Activated naive CD4-positive, alpha-beta T cell treated with anti-CD3 and anti-CD28 coated beads, Interleukin-2, amount 50 U/mL, for 72 hours (primary cell): ENCODE measurements at places on chromosomes 2 and 18. TPM values are rescaled to one million over a fixed set of nuclear protein-coding genes. Genes with fewer than 3 reads are reported as not detected.

Gene FEV
- not detected for total RNA-seq

Gene DNAJC5G
- total RNA-seq = not detected

Gene ZNF385B
- total RNA-seq = not detected

Gene ALPG
- not detected for total RNA-seq

Gene ASAP2
- 1.0 TPM for total RNA-seq

Gene LBX2
- 0.36 TPM for total RNA-seq

Gene GALNT5
- 0.10 TPM for total RNA-seq

Gene PROC
- total RNA-seq = not detected

Gene IL1RL1
- total RNA-seq = 0.74 TPM

Gene STAT4
- 56.5 TPM for total RNA-seq

Gene FAM124B
- total RNA-seq = 0.45 TPM

Gene CELF4
- not detected for total RNA-seq

DNA sequence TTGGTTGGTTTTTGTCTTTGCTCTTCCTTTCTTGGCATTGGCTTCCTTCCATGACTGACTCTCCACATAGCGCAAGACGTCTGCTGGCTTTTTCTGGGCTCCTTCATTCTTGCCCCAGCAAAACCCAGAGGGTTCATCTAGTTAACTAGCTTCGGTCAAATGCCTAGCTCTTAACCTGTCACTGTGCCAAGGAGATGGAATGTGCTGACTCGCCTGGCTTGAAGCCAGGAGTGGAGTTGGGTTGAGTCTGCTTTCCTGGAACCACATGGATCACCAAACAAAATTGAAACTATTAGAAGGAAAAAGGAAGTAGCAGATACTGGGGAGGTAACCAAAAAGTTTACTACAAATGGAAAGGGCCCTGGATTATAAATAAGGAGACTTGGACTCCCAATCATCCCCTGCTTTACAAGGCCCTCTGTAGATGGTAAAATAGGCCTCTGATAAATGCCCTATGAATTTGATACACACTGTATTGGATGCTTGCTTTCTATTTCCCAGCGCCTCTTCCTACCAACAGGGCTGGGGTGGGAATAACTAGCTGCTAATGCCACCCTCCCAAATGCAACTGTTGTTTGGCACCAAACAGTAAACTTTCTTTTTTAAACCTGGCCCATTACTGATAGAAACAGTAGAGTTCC, 11.3 kb downstream of the MALT1 start:
- DNase-seq = no peak

DNA sequence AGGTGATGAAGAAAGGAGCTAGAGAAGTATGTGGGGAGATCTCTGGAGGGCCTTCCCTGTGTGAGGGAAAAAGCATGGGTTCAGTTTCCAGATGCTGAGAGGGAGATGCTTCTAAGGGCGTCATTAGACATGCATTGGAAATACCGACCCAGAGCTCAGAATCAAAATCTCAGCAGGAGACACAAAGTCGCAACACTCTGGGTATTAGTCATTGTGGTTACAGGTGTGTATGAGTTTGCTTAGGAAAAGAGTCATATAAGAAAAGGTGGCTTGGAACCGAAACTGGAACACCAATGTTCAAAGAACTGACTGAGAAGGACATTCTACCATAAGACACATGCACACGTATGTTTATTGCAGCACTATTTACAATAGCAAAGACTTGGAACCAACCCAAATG, 477.1 kb downstream of the FBXO15 start:
- no peak for DNase-seq

DNA sequence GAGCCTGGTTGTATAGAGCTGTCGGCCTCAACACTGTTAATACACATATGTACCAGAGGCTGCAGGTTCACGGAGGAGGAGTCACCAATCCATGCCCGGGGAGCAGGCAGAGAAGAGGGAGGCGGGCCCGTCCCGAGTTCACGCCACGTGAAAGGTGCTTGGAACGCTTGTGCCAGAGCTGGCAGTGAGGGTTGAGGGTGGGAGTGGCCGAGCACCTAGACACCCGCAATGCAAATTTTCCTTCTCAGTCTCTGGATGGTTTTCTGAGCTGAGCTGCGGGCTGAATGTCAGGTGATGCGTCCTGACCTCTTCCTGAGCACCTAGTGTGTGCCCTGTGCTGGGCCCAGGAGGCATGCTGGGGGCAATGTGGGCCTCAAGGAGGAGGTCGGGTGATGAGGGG, 52.2 kb downstream of the ODC1 start:
- DNase-seq = no peak

DNA sequence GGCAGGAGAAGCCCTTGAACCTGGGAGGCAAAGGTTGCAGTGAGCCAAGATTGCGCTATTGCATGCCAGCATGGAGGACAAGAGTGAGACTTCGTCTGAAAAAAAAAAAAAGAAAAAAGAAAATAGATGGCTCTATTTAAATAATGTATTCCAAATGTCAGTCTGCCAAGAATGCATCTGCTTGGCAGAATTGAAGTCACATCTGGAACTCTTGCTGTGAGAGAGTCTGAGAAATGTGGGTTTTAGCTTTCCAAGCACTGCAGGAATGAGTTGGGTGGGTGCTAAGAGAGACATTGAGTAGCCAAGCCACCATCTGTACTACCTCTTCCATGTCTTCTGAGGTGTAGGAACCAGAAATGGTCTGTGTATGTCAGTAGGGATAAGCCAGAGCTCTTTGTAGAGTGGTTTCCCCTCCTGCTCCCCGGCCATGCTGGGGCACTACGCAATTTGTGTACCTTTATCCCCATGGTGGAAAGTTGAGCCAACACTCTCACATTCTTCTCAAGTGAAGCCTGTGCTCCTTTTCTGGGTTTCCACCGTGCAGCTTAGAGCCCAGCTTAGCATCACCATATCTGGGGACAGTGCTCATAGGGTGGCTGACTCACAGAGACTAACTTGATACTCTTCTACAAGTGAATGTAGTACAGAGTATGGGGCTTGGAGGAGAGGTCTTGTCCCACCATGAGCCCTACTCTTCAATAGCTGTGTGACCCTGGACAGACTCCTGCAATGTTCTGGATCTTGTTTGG, 25.3 kb downstream of the IL1F10 start:
- DNase-seq = no peak

DNA sequence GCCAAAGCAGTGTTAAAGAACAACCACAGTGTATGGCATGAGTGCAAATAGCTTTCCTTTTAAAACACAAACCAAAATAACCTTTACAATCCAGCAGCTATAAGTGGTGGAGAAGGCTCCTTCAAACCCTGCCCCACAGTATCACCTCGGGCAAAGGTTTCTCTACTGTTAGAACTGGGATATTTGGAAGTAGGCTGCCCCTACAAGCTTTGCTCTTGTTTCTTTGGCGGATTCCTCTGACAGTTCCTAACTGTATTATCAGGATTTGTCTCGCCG, 214.8 kb downstream of the ZNF521 start:
- no peak for DNase-seq

DNA sequence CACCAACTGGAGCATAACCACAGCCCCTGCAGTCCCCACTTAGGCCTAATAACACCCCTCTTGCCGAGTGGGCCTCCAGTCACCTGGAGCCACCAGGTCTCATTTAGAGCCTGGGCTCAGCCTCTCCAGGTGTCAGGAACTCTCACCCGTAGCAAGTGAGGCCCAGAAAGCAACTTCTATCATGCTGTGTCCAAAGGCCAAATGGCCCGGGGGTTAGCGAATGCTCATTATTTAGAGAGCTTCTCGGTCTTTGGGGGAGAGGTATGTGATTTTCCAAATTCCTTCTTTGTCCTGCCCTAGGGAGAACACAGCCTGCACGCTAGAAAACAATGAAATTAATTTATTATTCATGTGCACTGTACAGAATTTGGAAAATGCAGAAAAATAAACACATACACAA, 109.9 kb upstream of the PTPRM start:
- DNase-seq = no peak

DNA sequence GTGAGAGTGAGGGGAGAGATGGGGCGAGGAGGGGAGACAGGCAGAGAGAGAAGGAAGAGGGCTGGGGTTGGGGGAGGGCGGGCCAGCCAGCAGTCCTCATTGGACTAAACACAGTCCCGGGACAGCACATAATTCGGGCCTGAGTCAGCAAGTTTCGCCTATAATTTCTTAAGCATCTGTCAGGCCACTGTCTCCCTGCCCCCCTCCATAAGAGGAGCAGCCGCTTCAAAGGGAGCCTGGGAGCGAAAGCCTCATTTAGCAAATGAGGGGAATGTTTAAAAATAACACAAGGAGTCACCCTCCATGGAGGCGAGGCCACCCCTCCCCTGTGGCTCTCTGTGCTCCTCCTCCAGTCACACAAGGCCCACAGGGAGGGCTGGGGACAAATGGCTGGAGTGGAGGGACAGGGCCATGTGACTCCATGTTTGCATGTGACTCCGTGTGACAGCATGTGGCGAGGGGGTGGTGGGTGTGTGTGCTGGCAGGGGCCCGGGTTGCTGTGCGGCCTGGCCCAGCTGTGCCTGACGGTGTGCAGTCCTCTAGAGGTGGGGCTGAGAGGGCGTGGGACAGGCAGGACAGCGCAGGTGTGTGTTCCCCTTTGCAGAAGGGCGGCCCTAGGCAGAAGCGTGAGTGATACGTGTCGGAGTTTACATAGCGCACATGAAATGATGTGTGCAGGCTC, 162.4 kb downstream of the CELF4 start:
- no peak for DNase-seq

DNA sequence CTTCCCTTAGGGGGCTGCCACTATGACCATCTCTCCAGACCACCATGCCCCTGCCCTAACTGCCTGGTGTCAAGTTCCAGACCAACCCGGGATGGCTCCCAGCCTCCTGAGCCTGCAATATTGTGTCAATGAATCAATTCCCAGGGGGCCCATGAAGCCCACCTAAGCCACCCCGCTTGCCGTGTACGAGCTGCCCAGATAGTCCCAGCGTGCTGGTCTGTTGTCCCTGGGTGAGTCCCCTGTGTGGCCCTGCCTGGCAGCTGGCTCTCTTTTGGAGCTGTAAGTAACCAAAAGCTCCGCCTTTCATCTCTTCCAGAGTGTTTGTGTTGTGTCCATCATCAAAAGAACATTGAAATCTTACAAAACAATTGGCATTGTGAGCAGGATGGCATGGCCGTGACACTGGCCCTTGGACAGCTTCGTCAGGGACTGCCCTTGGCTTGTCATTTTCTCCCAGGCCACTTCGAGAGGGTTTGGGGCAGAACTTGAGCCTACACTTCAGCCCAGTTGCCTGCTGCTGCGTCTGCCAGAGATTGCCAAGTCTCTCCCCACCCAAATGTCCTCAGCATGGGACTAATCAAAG, 11.3 kb upstream of the MAL start:
- no peak for DNase-seq

DNA sequence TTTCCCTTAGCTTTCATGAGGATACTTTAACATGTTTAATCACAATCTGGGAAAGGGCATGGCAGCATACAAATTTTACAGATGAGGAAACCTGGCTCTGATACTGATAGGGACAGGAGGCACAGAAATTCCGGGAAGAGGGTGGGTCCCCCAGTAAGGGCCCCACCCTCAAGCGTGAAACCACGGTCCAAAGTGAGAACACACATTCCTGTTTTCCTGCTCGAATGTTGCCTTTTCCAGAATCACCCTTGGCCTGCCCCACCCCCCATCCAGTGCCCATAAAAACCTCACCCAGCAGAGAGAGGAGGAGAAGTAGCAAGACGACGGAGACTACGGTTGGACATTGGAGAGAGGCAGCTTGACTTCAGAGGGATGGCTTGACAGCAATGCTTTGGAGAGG, 98.2 kb downstream of the HIBCH start:
- DNase-seq = no peak

DNA sequence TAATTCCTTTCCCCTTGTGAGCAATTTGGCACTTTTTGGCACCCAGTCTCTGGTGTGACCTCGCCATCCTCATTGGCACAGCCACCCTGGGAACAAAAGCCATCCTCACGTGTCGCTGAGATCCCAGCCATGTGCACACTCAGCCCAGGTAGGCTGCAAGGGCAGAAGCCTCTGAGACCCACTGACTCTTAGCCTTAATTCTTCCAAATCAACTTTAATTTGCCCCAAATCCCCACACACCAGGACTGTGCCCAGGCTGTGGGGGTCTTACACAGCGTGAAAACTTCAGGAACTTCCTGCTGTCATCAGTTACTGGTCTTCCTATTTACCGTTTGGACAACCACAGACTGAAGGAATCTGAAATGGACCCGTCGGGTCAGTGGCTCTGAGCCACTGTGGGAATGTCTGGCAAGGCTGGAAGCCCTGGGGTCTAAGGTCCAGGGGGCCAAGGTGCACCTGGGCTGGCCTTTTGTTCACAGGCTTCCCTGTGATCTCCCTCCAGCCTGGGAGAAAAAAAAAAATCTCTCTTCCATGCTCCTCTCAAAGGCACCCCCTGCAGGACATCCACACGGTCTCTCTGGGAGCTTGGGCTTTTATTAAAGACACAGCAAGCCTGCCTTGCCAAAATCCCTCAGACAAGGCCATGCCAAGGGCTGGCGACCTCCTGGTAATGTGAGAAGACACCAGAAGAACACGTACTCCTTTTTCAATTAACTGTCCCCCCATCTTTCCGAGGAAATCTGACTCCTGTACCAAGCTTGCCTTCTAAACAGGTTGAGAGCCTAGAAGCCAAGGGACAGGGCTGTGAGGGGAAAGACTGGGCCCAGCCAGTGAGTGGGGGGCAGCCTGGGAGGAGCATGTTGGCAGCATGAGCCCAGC, 42.1 kb upstream of the LAPTM4A start:
- DNase-seq = no peak

GRCh38 chr2:8086357-8086756, 595.5 kb upstream of the ID2 start:
- no peak for DNase-seq

DNA sequence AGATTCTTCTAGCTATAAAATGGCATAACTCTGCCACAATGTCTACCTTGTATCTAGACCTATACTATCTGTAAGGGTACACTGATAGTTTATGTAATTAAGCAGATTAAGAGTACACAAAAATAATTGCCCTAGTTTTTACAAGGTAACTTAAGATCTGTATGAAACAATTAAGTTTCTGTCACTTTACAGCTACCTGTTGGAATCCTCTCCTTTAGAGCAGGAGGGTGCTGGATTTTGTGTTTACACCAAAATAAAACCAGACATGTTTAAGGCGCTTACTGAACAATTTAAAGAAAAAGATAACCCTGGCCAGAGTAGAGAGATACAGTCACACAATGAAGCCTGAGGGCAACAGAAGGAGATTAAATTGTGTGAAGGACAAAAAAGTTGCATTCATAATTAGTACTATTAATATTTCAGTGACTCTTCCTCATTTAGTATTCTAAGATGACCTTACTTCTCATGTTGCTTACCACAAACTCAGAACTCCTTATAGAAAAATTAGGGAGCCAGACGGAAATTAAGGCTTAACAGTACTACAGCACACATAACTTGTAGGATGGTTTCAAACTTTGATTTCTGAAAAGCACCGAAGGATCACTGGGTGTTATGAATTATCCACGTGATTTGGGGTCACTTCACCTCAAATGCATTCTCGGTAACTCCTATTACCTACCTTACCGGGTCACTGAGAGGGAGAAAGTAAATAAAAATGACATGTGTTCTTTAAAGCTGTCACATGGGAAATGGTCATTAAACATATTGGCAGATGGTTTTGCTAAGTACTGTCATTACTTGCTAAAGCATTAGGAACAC, 1.0 kb downstream of the DARS1 start:
- DNase-seq = no peak

GRCh38 chr2:47309952-47310800, 92.8 kb upstream of the MSH2 start:
- no peak for DNase-seq

- DNase-seq = no peak
These were observed 5.0 kb upstream of the EVA1A start for GRCh38 chr2:75565472-75566462.
